ENCODE measurements at places on chromosomes 3 and 15.

GRCh38 chr3:194389269-194389668 lies 9.8 kb downstream of the GP5 start:
- DNase-seq = no peak

DNA sequence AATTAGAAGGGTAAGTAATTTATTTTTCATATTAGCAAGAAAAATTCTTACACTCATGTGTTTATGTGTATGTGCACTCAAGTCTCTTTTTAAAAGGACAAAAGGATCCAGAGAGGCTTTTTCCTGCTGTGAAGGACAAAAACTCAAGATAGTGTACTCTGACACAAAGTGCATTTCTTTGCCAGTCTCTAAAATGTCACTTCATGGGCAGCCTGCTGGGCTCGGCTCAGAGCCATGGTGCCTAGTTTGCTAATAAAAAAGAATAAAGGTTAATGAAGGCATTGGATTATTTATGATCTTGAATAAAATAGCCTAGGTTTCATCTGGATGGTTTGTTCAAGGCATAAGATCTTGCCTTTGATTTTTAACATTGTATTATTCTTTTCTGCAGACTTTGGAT lies 989.0 kb downstream of the TBL1XR1 start:
- no peak for DNase-seq

DNA sequence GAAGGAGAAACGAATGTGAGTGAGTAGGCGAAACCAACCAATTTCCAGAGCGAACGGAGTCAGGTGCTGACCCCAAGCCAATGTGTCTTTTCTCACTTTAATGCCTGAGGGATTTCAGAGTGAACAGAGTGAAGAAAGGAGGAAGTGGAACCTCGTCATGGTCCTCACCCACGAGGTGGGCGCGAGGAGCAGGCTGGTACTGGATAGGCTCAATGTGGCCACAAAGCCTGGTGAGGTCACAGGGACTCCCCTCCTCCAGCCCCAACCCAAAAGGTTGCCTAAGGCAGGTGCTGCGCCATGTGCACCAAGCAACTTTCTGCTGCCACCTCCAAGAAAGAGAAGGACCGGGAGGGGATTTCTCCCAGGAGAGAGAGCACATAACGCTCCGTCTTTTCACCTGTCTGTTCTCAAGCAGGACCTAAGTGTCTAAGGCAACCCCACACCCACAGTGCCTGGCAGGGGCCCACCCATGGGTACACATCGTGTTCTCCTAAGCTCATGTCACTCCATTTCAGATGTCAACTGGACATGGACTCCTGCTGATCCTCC lies 3.8 kb downstream of the NRROS start:
- peak; percentile 94 for DNase-seq

GRCh38 chr3:152349392-152349791 lies 80.7 kb downstream of the MBNL1 start:
- DNase-seq = peak; percentile 48

- peak; percentile 0 for DNase-seq
These were observed 4.5 kb downstream of the RPS17 start for GRCh38 chr15:82535566-82536408.

- DNase-seq = peak; percentile 31
These were observed 12.9 kb upstream of the MGA start for GRCh38 chr15:41647262-41647661.

- DNase-seq = no peak
These were observed 11.3 kb downstream of the PLA2G4D start for GRCh38 chr15:42082823-42083604.

GRCh38 chr3:10416730-10417300 lies 88.6 kb downstream of the ATP2B2 start:
- peak; percentile 39 for DNase-seq

- no peak for DNase-seq
These were observed 22.8 kb downstream of the PTPRG start for GRCh38 chr3:61583890-61584875.

GRCh38 chr15:52257734-52258062 lies 37.9 kb downstream of the MYO5C start:
- DNase-seq = no peak

DNA sequence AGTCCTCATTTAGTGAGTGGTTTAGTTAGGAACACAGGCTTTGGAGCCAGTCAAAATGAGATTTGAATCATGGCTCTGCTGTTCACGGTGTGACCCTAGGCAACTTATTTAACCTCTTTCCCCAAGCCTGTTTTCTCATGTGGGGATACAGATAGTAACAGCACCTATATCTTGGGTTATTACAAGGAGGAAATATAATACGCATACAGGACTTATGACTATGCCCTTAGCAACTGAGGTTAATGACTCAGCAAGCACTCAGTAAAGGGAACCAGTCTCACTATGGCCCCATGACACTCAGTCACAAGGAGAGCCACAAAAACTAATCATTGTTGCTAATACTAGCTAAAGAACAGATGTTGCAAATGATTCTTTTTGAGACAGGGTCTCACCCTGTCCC lies 45.9 kb downstream of the SUMF1 start:
- peak; percentile 94 for DNase-seq

DNA sequence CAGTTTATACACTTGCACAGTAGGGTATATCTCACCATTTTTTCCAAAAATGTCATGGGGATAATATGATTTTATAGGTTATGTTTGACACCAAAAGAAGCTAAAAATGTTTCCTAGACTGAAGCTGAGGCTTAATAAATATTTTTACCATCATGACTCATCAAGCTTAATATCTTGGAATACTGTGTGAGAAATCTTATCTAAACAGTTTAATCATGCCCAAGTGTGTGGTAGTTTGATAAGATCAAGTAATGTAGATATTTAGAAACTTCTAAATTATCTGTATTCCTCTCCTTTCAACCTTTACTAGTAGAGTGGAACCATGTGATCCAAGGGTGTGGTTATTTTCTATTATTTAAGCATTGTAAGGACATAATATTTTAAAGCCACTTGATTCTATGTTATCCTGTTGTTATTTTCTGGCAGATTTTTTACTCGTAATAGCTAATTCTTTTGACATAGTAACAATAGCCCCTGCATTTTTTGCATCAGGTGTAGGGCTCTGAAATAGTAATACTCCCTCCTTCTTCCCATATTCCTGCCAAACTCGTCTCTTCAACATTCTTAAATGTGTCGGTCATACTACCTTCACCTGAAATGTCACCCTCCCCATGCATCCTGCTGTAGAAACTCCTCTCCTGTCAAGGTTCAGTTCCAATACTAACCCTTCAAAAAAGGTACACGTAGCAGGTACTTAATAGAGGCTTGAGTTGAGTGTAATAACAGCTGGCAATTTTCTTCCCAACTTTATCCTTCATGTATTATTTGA lies 729.6 kb downstream of the NLGN1 start:
- no peak for DNase-seq

GRCh38 chr3:187198490-187198889 lies 1.2 kb downstream of the RTP1 start:
- DNase-seq = no peak

GRCh38 chr3:51637941-51638471 lies 33.0 kb upstream of the TEX264 start:
- DNase-seq = peak; percentile 64
